ENCODE measurements at places on chromosomes 5 and 9.

GRCh38 chr5:131218392-131218791 is 45.5 kb upstream of the CDC42SE2 start:
- DNase-seq: no peak

GRCh38 chr5:85590764-85591163 is 1027.0 kb upstream of the COX7C start:
- no peak for DNase-seq

GRCh38 chr9:114098021-114098935 is 814 bp downstream of the KIF12 start:
- DNase-seq: no peak

DNA sequence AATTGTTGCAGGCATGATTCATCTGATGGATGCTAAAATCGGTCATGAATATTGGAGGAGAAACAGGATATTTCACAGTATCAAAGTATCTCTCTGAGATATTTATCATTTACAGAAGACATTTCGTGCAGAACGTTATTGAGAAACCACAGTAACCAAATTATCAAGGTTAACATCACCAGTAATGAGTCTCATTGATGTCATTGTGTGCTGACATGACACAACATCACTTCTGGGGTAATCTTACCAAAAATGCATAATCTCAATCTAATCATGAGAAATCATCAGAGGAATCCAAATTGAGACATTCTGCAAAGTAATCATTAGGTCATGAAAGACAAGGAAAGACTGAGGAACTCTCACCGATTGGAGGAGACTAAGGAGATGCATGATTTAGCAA is 42.7 kb downstream of the C5orf22 start:
- no peak for DNase-seq

DNA sequence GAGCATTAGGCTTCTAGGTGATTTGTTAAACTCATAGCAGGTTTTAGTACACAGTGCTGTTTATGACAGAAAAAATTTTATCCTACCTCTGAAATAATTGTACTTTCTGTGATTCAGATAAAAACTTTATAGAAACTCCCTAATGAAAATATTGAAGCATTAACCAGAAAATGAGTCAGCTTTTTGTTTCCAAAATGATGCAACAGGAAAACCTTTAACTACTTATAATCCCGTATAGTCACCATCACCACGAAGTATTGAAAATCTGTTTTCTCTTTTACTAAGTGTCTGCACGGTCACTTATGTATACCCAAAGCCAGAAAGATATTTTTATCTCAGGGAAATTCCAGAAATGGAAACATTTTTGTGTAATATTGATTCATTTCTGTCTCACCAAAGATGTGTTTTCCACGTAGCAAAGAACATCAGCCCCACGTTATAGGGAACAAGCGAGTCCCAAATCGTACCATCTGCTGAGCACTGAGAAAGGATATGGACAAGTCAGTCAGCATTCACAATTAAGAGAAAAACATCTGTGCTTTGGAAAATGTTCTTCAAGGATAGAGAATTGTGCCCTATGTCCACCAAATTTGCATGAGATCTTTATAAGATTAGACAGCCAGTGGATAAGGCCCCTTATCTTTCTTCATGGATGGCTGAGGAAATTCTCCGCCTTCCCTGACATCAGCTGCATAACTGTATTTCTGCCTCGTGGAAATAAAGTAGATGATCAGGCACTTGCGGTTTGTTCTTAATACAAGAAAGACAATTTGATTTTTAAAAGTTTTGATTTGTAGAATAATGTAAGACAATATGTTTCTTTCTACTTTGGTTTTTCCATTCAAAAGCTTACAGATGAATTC is 41.9 kb downstream of the TNFAIP8 start:
- DNase-seq: no peak

- no peak for DNase-seq
Measured at GRCh38 chr5:68776381-68776780, 317.4 kb upstream of the SLC30A5 start.

GRCh38 chr9:70672161-70672649 is 257.7 kb upstream of the KLF9 start:
- no peak for DNase-seq

- no peak for DNase-seq
Measured at GRCh38 chr5:131814990-131815389, 18.2 kb upstream of the FNIP1 start.

DNA sequence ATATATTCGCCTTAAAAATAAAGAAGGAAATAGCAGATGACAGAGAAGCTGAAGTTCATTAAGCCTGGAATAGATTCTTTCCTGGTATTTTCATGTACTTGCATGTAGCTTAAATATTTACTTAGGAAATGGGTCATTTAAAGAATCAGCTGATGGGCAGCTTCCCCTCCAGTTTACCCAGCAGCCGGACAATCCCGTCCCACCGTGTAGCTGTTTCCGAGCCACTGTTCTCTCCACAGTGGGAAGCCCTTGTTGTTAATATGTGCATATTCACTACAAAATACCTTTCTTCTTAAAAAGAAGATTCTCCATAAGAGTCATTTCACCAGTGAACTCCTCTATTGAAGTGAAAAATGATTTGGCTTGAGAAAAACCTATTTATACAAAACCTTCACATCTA is 187.0 kb downstream of the FANCC start:
- DNase-seq: no peak

DNA sequence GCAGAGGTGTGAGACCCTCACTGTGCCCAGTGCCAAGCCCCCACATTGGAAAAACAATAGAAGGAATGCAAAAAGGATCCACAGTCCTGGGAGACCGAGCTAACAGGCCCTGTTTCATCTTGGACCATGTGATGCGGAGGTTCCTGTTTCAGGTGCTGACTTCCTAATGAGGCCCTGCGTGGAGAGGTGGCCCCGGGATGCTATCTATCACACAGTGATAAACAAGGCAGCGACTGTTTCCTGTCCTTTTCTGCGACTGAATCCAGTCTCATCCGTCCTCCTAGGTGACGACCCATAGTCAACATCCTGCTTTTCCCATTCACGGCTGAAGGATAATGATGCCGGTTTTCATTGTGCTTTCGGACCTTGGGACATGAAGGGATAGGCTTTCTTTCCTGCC is 56.4 kb upstream of the BOD1 start:
- no peak for DNase-seq

GRCh38 chr9:38361473-38361850 is 31.0 kb upstream of the ALDH1B1 start:
- DNase-seq: no peak

GRCh38 chr5:113245427-113246225 is 189.2 kb downstream of the TSSK1B start:
- no peak for DNase-seq

DNA sequence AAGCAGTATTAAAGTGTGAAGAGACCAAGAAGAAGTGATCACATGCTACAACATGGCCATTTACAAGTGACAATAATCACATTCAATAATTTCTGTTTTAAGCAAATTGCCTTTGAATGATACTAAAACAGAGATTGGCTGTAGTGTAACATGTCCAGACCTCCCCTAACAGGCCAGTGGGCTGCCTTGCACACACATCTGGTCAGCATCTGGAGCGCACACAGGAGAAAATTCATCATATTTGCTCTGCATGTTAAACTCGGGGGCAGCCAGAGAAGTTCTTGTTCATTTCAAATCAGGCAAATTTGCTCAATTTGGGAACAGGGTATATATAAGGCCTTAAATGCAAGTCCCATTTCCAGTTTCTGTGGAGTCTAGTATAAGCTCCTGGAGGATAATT is 111.1 kb upstream of the FBXL7 start:
- no peak for DNase-seq

- DNase-seq: no peak
Measured at GRCh38 chr5:124289641-124290311, 456.7 kb downstream of the ZNF608 start.

- DNase-seq: peak; percentile 69
Measured at GRCh38 chr5:111075520-111075919, 4.0 kb downstream of the TSLP start.

DNA sequence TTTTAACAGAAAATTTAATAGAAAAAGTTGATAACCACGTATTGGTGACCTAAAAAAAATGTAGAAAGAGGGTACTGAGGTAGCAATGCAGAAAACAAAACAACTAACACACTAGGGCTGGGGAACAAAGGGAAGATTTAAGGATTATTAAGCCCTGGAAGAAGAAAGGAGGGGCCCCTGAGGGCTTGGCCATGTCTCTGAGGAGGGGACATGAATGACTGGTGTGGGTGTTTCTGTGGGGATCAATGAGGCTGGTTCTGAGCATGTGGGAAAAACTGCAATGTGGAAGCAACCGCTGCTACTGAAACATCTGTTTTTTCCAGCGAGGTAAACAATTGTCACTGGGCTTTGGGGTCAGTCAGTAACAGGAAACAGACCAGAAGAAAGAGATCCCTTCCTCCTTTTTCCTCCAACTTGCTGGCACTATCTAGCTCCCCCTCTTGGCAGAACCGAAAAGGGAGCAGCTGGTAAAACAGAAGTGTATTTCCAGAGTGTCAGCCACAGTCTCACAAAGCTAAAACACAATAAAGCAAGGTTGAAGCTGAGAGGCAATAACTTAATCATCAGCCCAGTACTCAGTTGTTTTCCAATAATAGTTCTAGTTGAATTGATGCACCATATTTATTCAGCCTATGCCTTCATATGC is 48.3 kb downstream of the ATPSCKMT start:
- no peak for DNase-seq

DNA sequence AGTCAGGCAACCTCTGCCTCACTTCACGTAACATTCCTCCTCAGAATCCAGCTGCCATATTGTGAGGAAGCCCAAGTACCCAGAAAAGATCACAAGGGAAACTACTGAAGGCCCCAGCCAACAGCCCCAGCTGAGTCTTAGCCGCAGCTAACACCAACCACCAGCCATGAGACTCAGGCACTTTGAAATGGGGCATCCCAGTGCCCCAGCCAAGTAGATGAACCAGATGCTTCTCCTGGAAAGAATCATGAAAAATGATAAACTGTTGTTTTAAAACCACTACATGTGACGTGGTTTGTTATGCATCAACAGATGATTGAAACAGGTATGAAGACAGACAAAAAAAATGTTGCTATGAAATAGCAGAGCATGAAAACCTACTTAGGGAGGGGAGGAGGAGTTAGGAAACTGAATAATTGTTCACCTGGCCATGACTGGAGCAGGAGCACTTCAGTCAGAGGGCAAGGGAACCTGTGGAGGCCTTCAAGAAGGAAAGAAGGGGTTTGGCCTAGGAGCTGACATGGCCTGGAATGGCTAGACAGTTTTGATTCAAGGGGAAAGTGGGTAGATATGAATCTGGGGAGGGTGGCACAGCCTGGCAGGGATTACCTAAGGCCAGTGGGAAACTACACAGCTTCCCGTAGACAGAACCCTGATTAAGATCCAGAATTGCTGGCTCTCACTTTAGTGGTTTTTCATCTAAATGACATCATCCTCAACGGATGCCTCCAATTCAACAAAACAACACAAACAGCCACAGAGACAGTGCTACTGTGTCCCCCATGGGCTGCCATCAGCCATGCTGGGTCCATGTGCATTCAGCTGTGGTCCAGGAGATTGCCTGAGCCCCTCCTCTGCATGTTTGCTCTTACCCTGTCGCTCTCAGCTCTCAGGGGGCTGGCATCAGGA is 211.6 kb downstream of the SYK start:
- no peak for DNase-seq

GRCh38 chr5:128143911-128144310 is 60.3 kb downstream of the SLC12A2 start:
- no peak for DNase-seq

- no peak for DNase-seq
Measured at GRCh38 chr5:143001764-143002351, 231.7 kb downstream of the ARHGAP26 start.

DNA sequence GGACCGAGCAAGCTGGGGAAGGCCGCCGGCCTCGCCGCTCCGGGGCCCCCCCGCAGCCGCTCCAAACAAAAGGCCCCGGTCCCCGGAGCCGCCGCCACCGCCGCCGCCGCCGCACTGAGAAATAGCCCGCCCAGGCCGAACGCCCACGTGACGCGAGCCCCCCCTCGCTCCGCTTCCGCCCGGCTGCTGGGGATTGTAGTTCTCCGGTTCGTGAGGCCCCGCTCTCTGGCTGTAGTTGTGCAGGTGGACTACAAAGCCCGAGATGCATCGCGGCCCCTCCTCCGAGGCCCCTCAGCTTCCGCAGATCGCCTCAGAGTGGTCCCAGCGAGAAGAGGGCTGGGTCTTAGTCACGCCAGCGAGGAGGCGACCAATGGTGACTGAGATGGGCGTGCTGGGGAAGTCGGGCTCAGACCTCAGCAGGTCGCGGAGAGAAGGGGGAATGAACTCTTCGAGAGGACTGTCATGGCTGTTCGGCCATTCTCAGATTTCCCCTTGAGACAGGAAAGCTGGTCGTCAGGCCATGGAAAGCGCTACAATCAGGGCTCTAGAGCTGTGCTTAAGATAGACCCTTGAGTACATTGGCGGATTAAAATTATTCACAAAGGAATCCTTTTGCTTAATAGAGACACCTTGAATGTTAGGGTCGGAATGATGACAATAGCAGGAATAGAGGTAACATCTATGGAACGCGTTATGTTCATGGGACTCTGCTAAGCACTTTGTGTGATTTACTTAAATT is 489 bp upstream of the PANK3 start:
- DNase-seq: peak; percentile 98

DNA sequence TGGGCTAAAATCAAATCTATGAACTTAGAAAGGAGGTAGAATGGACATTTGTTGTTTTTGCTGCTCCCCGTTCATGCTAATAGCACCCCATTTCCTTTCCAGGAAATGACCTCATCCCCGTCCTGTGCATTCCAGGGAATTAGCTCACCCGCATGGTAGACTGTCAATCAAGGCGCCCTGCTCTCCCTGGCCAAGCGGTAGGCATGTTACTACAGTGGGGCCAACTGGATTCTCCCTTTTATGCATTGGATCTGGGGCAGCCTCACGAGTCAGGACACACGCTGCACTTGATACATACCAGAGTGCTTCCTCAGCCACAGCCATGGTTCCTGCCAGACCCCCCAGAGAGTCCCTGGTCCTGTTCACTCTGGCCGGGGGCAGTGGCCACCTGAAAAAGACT is 111.0 kb upstream of the PTCH1 start:
- DNase-seq: no peak

GRCh38 chr9:14027116-14027800 is 286.7 kb downstream of the NFIB start:
- DNase-seq: no peak

- no peak for DNase-seq
Measured at GRCh38 chr9:70406434-70406862, 8.0 kb downstream of the KLF9 start.

- no peak for DNase-seq
Measured at GRCh38 chr9:98517761-98518160, 191.0 kb downstream of the GABBR2 start.

DNA sequence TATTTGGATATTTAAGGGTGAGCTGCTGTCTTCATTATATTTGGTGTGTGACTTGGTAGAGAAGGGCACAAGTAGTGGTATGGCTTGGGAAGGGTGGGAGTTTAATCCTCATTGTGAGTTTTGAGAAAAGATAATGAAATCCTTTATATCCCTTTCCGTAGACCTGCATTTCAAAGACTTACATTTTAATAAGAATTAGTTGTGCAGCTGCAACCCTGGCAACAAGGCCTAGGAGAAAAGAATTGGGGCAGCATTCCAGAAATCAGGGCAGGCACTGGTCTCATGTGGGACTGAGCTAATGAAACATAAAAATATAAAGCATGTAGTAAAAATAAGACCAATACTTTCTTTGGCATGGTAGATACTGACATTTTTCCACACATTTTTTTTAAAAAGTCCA is 60.5 kb downstream of the CDC42SE2 start:
- DNase-seq: no peak

Measured in GM04504 (cell line).